Bladder microvascular endothelial cell (primary cell): ENCODE measurements at places on chromosomes 3 and 15. TPM values are rescaled to one million over a fixed set of nuclear protein-coding genes. Genes with fewer than 3 reads are reported as not detected.

PRR20G gene
- total RNA-seq = not detected in 2 replicates

ST3GAL6 gene
- 6.0 and 21.9 TPM in 2 replicates for total RNA-seq

MEGF11 gene
- under 0.01 TPM in 1 of 2 replicates, not detected in the other for total RNA-seq

WDR49 gene
- 0.13 and 0.65 TPM in 2 replicates for total RNA-seq

UBXN7 gene
- 11.3 and 22.7 TPM in 2 replicates for total RNA-seq

PRICKLE2 gene
- total RNA-seq = 1.3 and 2.2 TPM in 2 replicates

ARL8B gene
- total RNA-seq = 32.2 and 67.4 TPM in 2 replicates

SEMA3G gene
- 6.8 and 83.5 TPM in 2 replicates for total RNA-seq

RAD54L2 gene
- 10.4 and 25.4 TPM in 2 replicates for total RNA-seq

DNASE1L3 gene
- 0.82 and 3.4 TPM in 2 replicates for total RNA-seq

APBA2 gene
- total RNA-seq = 3.1 and 36.4 TPM in 2 replicates

CFAP91 gene
- total RNA-seq = 0.38 TPM in 1 of 2 replicates, not detected in the other
